ENCODE measurements at places on chromosomes 7 and 10.

- H3K36me3 ChIP-seq: no peaks in the 10 kb centered on the region
- no peaks in the 10 kb centered on the region for H3K4me1 ChIP-seq
- DNase-seq: no peak
- H3K27me3 ChIP-seq: no peaks in the 10 kb centered on the region
- no peak overlapping the region for H3K27ac ChIP-seq
- no peak overlapping the region for H3K4me3 ChIP-seq
Measured at GRCh38 chr7:130303982-130304381, 11.0 kb downstream of the CPA4 start.

- no peak for DNase-seq
- no peak overlapping the region for H3K4me3 ChIP-seq
Measured at GRCh38 chr7:48617508-48617907, 306.8 kb upstream of the CDC14C start.

GRCh38 chr7:44867073-44867995 is 18.0 kb downstream of the PURB start:
- H3K36me3 ChIP-seq: no peaks in the 10 kb centered on the region
- H3K4me1 ChIP-seq: peaks cover 8% of the 10 kb centered on the region
- H3K4me3 ChIP-seq: no peak overlapping the region
- H3K27me3 ChIP-seq: no peaks in the 10 kb centered on the region
- DNase-seq: peak; percentile 77

DNA sequence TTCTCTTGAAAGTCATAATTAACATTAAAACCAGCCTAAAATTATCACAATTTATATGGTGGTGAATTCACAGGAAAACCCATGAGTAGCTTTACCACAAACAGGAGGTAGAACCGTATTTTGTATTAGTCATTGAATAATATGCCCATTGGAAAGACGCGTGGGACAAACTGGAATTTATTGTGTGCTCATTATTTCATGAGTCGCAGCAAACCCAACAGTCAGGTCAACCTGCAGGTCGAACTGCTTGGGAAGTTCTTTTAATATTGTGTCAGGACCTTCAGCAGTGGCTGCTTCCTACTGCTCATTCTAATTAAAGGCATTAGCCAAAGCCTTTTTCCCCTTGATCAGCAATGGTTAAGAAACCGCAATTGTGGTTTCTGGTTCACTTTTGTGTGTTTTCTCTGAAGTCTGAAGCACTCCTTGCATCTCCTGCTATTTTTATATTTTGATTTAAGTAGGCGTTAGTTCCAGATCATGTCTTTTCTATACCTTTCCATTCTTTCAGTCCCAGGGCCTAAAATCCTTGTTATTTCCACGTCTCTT is 100.1 kb downstream of the RAB11FIP2 start:
- H3K4me1 ChIP-seq: peaks cover 12% of the 10 kb centered on the region
- H3K27me3 ChIP-seq: no peaks in the 10 kb centered on the region
- H3K4me3 ChIP-seq: no peak overlapping the region

GRCh38 chr10:23190872-23191763 is 994 bp upstream of the PTF1A start:
- H3K27me3 ChIP-seq: peaks cover 15% of the 10 kb centered on the region
- no peak for DNase-seq
- no peaks in the 10 kb centered on the region for H3K36me3 ChIP-seq
- H3K27ac ChIP-seq: no peak overlapping the region

DNA sequence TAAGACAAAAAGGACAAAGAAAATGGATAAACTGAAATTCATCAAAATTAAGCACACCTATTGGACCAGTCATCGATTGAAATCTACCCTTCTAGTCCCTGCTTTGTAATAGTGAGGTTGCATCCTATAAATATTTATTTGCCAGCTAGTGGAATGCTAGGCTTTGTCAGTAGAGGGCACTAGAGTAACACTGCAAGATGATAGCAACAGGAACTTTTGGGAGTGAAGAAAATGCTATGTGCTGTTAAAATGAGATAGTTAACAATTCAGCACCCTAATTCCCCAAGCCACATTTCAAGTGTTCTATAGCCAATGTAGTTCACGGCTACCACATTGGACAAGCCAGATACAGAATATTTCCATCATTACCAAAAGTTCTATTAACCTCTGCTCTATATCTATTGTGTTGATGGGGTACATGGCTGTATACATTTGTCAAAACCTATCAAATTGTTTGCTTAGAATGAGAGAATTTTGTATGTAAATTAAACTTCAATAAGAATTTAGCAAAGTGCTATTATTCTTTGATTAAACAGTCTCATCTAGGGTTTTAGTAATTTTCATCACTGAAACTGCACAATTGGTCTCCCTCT is 69.8 kb downstream of the LSMEM1 start:
- peak; percentile 82 for DNase-seq
- no peaks in the 10 kb centered on the region for H3K4me1 ChIP-seq
- peaks cover 4% of the 10 kb centered on the region for H3K27me3 ChIP-seq
- no peak overlapping the region for H3K27ac ChIP-seq
- no peak overlapping the region for H3K4me3 ChIP-seq

Data from PC-3 (cell line).